ENCODE measurements at places on chromosomes 12 and 14. TPM values are rescaled to one million over a fixed set of nuclear protein-coding genes. Genes with fewer than 3 reads are reported as not detected.

DNA sequence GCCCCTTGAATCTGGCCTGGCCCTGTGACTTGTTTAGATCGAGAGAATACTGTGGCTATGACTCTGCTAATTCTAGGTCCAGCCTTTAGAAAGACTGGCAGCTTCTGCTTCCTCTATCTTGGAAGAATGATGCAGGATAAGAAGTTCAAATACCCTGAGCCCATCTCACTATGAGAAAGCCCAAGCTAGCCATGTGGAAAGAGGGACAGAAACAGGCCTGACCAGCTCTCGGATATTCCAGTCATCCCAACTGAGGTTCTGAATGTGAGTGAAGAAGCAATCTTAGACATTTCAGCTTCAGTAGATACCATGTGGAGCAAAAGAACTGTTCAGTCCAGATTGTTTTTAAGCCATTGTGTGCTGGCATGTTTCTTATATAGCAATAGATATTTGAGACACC lies 17.3 kb upstream of the KRR1 start:
- H3K27ac ChIP-seq: no peak overlapping the region
- no peaks in the 10 kb centered on the region for H3K4me1 ChIP-seq
- no peak overlapping the region for H3K4me3 ChIP-seq
- no peak for DNase-seq

GRCh38 chr12:31507966-31508365 lies 83.0 kb downstream of the DENND5B start:
- no peaks in the 10 kb centered on the region for H3K27me3 ChIP-seq
- no peaks in the 10 kb centered on the region for H3K4me1 ChIP-seq
- H3K27ac ChIP-seq: no peak overlapping the region
- DNase-seq: no peak

GRCh38 chr12:10584415-10584814 lies 29.0 kb downstream of the MAGOHB start:
- no peak for DNase-seq
- H3K36me3 ChIP-seq: no peaks in the 10 kb centered on the region
- H3K27ac ChIP-seq: no peak overlapping the region
- no peaks in the 10 kb centered on the region for H3K27me3 ChIP-seq
- H3K4me1 ChIP-seq: no peaks in the 10 kb centered on the region
- no peak overlapping the region for H3K4me3 ChIP-seq

DNA sequence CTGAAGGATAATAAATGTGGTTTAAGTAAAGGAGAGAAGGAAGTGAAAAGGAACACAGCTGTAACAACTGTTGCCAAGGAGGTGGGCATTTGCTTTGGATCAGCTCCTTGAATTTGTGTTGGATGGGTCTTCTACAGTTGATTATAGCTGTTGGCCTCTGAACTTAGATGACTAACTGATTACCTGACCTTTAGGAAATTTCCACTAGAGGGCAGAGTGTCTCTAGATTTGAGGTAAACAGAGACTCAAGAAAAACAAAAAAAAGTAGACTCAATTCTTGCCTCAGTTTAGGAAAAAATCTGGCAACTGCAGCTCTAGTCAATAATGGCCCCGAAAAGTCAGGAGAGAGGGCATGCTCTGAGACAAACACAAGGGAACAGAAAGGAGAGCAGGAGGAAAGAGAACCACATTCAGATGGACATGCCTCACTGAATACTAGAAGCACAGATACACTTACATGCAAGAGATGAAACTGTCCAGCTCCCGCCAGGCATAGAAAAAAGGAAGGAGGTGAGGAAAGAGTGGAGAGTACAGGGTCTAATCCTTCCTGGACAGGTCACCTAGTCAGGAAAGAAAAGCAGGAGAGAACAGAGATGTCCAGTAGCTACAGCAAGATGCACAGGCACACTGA lies 20.6 kb downstream of the COX14 start:
- no peaks in the 10 kb centered on the region for H3K4me1 ChIP-seq
- peaks cover 16% of the 10 kb centered on the region for H3K36me3 ChIP-seq
- no peak overlapping the region for H3K27ac ChIP-seq
- no peaks in the 10 kb centered on the region for H3K27me3 ChIP-seq
- no peak overlapping the region for H3K4me3 ChIP-seq

- H3K36me3 ChIP-seq: no peaks in the 10 kb centered on the region
- no peaks in the 10 kb centered on the region for H3K4me1 ChIP-seq
- H3K27ac ChIP-seq: no peak overlapping the region
- no peak for DNase-seq
These were observed 340.6 kb downstream of the BTG1 start for GRCh38 chr12:91805031-91805430.

- H3K4me1 ChIP-seq: no peaks in the 10 kb centered on the region
- no peaks in the 10 kb centered on the region for H3K36me3 ChIP-seq
- H3K4me3 ChIP-seq: no peak overlapping the region
- DNase-seq: no peak
These were observed 3.4 kb upstream of the MYRFL start for GRCh38 chr12:69821456-69822159.

DNA sequence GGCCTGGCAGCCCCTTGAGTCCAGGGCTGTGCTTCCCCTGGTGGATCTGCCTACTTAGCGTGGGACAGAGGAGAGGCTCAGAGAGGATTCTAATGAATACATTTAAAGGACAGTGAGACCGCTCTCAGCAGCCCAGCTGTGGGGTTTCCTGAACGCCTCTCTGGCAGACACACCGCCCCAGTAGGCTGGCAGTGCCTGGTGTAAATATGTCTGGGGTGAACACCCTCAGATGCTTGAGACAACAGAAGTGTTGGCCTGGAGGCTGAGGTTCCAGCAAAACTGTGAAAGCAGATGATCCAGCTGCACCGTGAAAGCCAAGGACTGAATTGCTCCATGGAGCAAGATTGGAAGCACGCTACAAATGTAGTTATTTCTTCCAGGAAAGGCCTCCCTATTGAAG lies 55.1 kb downstream of the LRRC74A start:
- DNase-seq: no peak
- no peak overlapping the region for H3K27ac ChIP-seq
- no peaks in the 10 kb centered on the region for H3K36me3 ChIP-seq
- no peaks in the 10 kb centered on the region for H3K4me1 ChIP-seq

GRCh38 chr12:124501112-124501561 lies 66.3 kb downstream of the NCOR2 start:
- no peaks in the 10 kb centered on the region for H3K27me3 ChIP-seq
- peaks cover 87% of the 10 kb centered on the region for H3K4me1 ChIP-seq
- H3K27ac ChIP-seq: peak overlapping the region; percentile 77
- no peaks in the 10 kb centered on the region for H3K36me3 ChIP-seq

- no peak for DNase-seq
- peaks cover 1% of the 10 kb centered on the region for H3K4me1 ChIP-seq
- H3K27me3 ChIP-seq: no peaks in the 10 kb centered on the region
- H3K27ac ChIP-seq: no peak overlapping the region
- peaks cover 14% of the 10 kb centered on the region for H3K36me3 ChIP-seq
- H3K4me3 ChIP-seq: no peak overlapping the region
These were observed 6.7 kb downstream of the BTBD6 start for GRCh38 chr14:105255021-105255507.

DNA sequence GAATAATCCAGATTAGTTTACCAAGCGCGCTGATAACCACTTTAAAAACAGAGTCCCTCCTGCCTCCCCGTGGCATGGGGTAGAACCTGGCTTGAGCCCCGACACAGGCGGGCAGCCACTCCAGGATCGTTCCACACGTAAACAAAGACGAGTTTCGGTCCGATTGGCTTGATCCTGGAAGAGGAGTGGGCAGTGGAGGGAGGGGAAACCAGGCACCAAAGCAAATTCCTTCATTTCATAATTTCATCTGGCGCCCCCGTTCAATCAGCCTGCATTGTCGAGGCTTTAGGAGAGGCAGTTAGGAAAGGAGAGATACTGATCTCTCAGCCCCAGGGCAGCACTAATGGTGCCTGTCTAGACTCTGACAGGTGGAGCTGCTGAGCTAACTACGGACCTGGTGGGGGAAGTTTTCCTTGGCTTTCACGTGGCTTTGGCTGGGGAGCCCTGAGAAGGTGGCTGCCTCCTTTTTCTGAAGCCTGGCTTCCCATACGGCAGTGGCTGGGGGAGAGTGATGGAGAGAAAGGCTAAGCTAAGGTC lies 751 bp upstream of the GPRC5A start:
- H3K4me3 ChIP-seq: peak overlapping the region; percentile 57
- H3K4me1 ChIP-seq: peaks cover 4% of the 10 kb centered on the region
- DNase-seq: no peak
- no peaks in the 10 kb centered on the region for H3K27me3 ChIP-seq

- H3K4me1 ChIP-seq: no peaks in the 10 kb centered on the region
- DNase-seq: no peak
- peaks cover 7% of the 10 kb centered on the region for H3K27me3 ChIP-seq
- no peak overlapping the region for H3K4me3 ChIP-seq
- no peak overlapping the region for H3K27ac ChIP-seq
These were observed 43.5 kb downstream of the LRTM2 start for GRCh38 chr12:1863823-1864222.

DNA sequence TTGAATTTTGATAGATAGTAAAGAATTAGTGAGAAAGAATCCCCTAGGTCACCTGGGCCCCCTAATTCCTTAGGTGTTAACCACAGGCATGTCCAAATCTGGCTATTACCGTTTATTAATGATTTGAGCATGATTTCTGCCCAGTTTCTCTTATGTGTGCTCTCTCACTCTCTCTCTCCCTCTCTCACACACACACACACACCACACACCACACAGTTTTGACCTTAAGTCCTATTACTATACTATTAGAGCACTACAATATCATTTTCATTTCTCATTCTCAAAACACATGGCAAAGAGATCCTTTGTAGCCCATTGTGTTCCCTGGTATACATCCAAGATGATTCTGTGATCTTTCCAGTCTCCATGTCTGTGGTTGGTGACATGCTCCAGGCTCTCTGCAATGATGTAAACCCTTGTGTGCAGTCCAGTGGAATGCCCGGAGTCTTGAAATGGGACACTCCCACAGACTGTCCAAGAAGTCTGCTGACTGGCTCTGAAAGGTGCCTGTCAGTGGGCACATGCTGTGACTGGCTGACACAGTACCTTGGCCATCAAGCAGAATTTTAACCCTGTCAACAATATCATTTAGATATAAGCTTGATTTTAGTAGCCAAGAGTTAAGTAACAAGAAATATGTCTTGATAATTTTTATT lies 96.2 kb downstream of the FIGNL2 start:
- H3K4me3 ChIP-seq: no peak overlapping the region
- H3K36me3 ChIP-seq: no peaks in the 10 kb centered on the region
- H3K27ac ChIP-seq: peak overlapping the region; percentile 65
- peaks cover 17% of the 10 kb centered on the region for H3K4me1 ChIP-seq
- no peaks in the 10 kb centered on the region for H3K27me3 ChIP-seq

DNA sequence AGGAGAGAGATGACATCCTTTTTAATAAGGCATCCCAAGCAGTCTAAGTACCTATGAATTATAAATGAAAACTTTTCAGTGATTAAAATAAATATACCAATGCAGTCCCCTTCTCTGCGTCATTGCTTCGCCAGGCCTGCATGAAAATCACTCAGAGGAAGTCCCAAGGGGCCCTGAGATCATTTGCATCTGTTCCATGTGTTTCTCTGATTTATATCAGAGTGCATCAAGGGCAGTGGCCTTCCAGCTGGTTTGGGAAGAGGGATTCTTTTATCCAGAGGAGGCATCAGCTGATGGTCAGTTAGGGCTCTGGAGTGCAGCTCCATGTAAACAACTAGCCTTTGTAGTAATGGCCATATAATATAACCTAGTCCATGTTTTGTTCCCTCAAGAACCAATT lies 210.1 kb downstream of the RGS6 start:
- H3K27me3 ChIP-seq: no peaks in the 10 kb centered on the region
- no peaks in the 10 kb centered on the region for H3K4me1 ChIP-seq
- H3K36me3 ChIP-seq: no peaks in the 10 kb centered on the region
- H3K4me3 ChIP-seq: no peak overlapping the region
- DNase-seq: no peak
- no peak overlapping the region for H3K27ac ChIP-seq

- peak; percentile 37 for DNase-seq
- H3K36me3 ChIP-seq: no peaks in the 10 kb centered on the region
- H3K4me1 ChIP-seq: peaks cover 8% of the 10 kb centered on the region
- peak overlapping the region; percentile 35 for H3K4me3 ChIP-seq
- H3K27ac ChIP-seq: no peak overlapping the region
- peaks cover 18% of the 10 kb centered on the region for H3K27me3 ChIP-seq
These were observed 16.0 kb upstream of the KRT86 start for GRCh38 chr12:52258335-52258901.

DNA sequence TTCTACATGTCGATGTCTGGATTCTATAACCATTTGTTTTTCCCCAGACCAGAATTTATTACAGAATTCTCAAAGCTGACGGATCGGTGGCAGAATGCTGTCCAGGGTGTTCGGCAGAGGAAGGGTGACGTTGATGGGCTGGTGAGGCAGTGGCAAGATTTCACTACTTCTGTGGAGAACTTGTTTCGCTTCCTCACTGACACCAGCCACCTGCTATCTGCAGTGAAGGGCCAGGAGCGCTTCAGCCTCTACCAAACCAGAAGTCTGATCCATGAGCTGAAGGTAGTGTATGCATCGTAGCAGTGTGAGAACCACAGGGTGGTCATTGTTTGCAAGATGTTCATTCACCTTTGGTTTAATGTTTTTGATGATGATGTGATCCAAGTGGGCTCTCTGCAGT lies 124.0 kb downstream of the ESR2 start:
- no peaks in the 10 kb centered on the region for H3K27me3 ChIP-seq
- H3K27ac ChIP-seq: no peak overlapping the region
- no peaks in the 10 kb centered on the region for H3K36me3 ChIP-seq
- H3K4me1 ChIP-seq: no peaks in the 10 kb centered on the region

DNA sequence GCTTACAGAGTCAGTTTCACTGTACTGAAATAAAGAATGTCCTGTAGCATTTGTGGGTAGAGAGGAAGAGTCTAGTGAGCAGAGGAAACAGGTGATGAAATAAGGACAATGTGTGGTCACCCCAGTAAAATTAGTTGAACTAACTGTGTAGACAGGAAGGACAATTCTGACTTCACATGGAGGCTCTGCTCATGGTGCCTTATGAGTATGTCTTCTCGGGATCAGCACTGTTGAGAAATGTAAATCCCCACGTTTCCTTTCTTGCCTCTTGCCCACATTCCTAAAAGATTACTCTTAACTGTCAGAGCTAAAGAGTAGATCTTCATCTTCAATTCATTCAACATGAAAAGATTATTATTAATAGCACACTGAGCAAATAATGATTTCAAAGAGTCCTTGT lies 113.2 kb upstream of the FLRT2 start:
- H3K27me3 ChIP-seq: no peaks in the 10 kb centered on the region
- no peaks in the 10 kb centered on the region for H3K4me1 ChIP-seq

ARHGAP9 gene
- 4.4 TPM for total RNA-seq

NXPH4 gene
- total RNA-seq: not detected

TAS2R14 gene
- 3.3 TPM for total RNA-seq

P2RX2 gene
- total RNA-seq: 0.16 TPM

HSPB8 gene
- 311 TPM for total RNA-seq

TRIM9 gene
- total RNA-seq: 21.0 TPM

A2ML1 gene
- total RNA-seq: not detected

KLRK1 gene
- not detected for total RNA-seq

TESPA1 gene
- 0.99 TPM for total RNA-seq
